ENCODE measurements at places on chromosomes 7 and 10.

GRCh38 chr7:2353936-2354185, 766 bp upstream of the EIF3B start:
- peak; percentile 99 for DNase-seq

DNA sequence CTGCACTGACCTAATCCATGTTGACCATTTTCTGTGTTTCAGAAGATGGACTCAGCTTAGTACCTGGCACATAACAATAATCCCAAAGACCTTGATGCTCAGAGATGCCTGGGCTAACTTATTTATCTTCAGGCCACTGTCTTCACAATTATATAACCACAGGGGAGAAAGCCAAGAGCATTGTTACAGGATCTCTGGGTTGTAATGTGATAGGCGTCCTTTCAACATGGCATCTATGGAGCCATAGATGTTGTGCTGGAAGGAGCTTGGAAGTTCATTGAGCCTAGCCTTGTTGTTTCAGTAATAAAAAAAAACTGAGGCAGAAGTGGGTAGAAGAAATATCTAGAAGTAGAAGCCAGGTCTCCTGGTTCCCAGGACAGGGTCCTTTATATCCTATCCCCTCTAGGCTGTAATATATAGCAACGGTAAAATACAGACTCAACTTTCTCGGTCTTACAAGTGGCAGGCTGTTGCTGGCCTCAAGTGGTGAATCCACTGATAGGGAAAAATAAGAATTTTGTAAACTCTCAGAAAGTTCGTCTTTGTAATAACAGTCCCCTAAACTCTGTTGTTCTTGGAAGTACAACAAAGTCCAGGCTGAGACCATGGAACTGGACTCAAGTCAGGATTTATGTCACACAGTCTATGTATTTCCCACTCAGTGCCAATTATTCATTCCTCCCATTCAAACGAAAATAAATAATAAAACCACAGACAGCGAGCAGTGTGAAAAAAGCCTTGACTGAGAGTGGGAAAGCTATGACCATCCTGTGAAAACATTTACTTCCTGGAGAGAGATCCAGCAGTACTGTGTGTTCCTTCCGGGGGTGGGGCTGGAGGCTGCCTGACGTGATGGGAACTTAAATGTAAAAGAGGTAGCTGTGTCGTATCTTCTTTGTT, 277.6 kb downstream of the REEP3 start:
- DNase-seq, result no peak

GRCh38 chr7:119964788-119965542, 308.0 kb upstream of the KCND2 start:
- DNase-seq, result no peak

DNA sequence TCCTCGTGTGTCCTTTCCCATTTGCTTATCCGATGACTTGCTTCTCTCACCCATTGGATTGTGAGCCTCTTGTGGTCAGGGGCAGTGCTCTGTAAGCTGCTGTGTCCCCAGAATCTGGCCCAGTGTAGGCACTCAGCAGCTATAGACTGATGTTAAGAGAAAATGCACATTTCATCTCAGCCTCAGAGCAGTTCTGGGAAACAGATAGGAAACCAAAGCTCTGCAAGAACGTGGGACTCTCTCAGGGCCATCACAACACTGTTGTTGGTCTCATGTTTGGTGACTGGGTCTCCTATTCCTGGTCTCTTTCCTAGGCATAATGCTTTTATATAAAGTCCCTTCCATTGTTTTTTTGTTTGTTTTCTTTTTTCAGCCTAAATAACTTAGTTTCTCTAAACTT, 141.2 kb downstream of the ST7 start:
- no peak for DNase-seq

GRCh38 chr7:26457696-26458327, 166.2 kb downstream of the SNX10 start:
- peak; percentile 51 for DNase-seq

- DNase-seq, result no peak
Measured at GRCh38 chr10:1736972-1737221, 428 bp downstream of the ADARB2 start.

GRCh38 chr7:71659622-71660021, 527.7 kb downstream of the GALNT17 start:
- DNase-seq, result no peak

DNA sequence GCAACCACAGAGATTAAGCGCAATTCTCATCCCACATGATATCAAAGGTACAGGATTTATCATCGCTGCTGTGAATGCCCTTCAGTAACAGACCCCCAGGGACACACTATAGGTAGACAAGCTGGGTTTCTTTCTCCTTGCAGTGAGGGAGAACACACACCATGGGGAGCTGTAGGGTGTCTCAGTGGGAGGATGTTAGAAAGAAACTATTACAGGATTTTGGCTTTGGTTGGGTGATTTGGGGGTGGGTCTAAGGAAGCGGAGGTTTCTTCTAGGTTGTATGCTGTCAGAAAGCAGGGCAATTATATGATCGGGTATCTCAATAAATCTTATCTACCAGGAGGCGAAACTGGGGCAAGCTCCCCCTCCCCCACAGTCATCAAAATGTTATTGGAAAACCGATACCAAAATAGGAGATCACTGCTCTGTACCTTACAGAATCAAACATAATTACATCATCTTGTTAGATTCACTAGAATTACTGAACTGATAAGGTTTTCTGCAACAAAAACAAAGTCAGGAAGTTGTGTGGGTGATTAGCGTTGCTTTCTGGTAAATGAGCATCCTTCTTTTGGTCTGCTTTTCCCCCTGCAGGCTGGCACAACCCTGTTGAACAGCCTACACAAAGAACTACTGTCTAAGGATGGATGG, 209.7 kb downstream of the TEX36 start:
- DNase-seq, result peak; percentile 21

DNA sequence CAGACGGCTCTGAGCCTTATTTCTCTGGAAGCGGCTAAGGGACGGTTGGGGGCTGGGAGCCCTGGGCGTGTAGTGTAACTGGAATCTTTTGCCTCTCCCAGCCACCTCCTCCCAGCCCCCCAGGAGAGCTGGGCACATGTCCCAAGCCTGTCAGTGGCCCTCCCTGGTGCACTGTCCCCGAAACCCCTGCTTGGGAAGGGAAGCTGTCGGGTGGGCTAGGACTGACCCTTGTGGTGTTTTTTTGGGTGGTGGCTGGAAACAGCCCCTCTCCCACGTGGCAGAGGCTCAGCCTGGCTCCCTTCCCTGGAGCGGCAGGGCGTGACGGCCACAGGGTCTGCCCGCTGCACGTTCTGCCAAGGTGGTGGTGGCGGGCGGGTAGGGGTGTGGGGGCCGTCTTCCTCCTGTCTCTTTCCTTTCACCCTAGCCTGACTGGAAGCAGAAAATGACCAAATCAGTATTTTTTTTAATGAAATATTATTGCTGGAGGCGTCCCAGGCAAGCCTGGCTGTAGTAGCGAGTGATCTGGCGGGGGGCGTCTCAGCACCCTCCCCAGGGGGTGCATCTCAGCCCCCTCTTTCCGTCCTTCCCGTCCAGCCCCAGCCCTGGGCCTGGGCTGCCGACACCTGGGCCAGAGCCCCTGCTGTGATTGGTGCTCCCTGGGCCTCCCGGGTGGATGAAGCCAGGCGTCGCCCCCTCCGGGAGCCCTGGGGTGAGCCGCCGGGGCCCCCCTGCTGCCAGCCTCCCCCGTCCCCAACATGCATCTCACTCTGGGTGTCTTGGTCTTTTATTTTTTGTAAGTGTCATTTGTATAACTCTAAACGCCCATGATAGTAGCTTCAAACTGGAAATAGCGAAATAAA, 175.5 kb downstream of the RNF216 start:
- no peak for DNase-seq

- no peak for DNase-seq
Measured at GRCh38 chr7:20839196-20839735, 52.6 kb upstream of the SP8 start.

DNA sequence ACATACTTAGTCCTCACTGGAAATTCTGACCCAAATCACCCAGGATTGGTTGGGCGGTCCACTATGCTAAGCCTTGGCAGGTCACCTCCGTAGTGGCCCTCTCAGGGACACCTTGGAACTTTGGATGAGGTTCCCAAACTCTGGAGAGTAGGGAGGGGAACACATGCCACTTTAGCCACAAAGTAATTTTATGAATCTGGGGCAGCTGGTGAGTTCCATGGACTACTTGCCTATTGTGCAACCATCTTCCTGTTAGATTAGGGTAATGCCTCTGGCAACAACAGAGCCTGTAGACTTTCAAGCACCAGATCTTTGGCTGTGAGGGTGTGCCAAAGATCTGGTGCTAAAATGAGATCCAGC, 77.7 kb downstream of the ITGB8 start:
- no peak for DNase-seq

DNA sequence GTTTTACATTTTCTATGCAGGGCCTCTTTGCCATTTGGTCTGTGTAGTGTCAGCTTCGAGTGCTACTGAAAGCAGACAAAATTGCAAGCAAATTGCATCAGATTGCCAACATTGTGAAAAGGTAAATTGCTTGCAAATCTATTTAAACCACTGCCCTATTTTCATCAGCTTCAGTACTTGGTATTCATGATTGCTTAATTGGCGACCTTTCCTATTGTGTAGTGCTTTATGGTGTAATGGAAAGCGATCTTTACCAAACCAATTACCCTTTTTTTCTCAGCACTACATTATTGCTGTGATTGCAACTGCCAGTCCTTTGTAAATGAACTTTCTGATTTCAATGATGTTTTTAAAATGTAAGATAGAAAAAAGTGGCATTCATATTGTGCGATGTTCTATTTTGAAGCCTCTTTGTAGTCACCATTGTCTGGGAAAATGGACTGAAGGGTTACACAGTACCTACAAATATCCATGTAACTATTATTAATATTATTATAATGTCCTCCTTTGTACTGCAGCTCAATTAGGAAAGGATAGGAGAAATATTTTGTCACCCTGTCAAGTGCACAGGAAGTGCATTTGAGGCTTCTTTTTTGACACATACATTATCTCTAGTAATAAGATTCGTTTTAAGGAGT, 177.7 kb upstream of the SP8 start:
- no peak for DNase-seq

DNA sequence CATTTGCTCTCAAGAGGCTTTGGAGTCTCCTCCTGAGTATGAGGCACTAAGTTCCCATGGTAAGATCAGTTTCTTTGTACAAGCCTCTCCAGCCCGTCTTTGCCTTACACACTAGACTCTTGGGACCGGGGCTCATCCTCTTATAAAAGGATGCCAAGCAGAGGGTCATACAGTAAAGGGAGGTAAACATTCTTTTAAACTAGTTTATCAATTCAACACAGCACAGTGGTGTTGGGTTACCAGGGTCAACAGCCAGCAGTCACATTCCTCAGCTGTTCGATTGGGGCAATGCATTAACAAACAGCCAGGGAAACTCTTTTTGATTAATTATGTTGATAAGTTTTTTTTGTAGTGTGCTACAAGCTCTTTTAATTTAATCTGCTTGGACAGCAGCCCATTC, 37.8 kb downstream of the HHEX start:
- DNase-seq, result peak; percentile 10

- no peak for DNase-seq
Measured at GRCh38 chr7:150755473-150756099, 18.4 kb downstream of the GIMAP5 start.

DNA sequence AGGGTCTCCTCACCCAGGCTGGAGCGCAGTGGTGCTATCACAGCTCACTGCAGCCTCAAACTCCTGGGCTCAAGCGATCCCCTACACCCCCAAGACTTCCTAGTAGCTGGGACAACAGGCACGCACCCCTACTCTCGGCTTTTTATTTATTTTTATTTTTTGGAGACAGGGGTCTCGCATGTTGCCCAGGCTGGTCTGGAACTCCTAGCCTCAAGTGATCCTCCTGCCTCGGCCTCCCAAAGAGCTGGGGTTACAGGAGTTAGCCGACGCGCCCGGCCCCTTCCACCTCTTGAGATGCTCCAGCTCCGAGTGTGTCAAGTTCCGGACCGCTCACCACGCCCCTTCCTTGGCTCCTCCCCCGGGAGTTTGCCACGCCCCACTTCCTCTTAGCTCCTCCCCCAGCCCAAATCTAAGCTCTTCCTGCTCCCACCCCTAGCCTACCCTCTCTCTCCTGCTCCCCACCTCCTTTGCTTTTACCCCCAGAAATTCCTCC, 6.3 kb downstream of the NAT16 start:
- DNase-seq, result peak; percentile 80

DNA sequence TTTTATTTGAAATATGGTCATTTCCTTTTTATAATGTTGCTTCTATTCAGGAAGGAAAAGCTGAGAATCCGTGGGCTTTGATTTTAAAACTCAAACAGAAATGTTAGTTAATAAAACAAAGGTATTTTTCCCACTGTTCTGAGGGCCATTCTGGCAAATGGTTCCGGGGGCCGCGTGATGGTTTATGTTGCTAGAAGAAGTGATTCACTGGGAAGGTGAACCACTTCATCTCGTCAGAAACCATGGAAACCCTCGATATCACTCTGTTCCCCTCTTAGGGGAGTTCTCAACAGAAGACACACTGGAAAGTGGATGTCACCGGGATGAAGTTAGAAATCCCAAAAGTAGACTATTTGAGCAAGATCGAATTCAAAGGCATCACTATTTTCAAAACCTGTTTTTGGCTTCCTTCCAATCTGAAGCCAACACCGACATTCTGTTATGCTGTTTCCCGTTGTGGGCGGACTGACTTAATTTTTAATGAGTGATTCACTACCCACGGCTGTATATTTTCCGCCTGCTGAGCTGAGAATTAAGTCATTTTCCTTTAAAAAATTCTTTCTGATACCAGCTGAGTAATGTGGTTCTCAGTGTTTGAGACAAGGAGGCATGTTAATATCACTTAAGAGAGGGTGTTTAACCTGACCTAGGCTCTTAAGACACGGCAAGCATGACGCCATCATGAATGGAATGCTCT, 84.1 kb downstream of the PTPRE start:
- no peak for DNase-seq

- no peak for DNase-seq
Measured at GRCh38 chr7:24902276-24902675, 77.7 kb downstream of the OSBPL3 start.

DNA sequence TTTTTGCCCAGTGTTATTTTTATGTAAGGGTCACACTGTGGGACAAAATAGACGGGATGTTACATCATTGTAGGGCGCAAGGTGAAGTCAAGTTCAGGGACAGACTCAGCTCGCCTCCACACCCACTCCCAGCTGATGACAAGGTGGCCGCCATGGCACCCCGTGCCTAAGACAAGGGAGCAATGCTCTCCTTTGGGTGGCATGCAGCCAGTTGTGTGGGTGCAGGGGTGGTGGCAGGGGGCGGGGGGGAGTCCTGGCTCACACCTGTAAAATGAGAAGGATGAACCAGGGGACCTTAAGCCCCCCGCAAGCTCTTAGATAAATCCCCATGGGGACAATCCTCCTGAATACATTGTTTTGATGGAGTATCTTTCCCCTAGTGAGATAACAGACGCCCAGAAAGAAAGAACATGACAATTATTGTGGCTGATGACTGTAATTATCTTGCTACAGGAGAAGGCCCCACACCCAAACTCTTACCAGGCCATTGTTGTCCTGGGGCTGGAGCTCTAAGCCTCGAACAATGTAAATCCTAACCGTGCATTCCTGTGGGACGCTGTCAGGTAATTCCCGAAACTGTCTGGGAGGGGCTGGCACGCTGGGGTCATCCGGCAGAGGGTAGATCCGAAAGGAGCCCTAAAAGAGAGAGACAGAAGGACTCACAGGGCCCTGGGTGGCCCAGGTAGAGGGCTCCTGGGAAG, 148.7 kb downstream of the MYOF start:
- no peak for DNase-seq

GRCh38 chr7:155227788-155228458, 69.8 kb upstream of the INSIG1 start:
- peak; percentile 64 for DNase-seq

Measured in SK-N-SH (cell line).